ENCODE measurements at places on chromosomes 16 and 17.
A peak's percentile ranks its signal among the peaks of the same experiment; 100 is the strongest.

DNA sequence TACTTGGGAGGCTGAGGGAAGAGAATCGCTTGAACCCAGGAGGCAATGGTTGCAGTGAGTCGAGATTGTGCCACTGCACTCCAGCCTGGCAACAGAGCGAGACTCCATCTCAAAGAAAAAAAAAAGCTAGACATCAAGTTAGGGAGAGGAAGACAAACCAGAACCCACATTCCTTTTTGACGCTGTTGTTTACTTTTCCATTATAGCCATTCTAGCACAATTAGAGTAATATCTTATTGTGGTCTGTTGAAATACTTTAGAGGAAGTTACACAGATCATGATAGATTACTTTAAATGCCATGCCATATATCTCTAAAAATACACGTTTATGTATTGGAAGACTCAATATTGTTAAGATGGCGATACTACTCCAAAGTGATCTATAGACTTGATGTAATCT, 16.5 kb upstream of the ABCC1 start:
- DNase-seq: no peak

GRCh38 chr16:30896261-30896888, at the start of gene CTF1:
CTF1 (plus strand) TSS chr16:30896614; CDS start chr16:30896644, 30 bp downstream.
- peak; percentile 85 for DNase-seq

DNA sequence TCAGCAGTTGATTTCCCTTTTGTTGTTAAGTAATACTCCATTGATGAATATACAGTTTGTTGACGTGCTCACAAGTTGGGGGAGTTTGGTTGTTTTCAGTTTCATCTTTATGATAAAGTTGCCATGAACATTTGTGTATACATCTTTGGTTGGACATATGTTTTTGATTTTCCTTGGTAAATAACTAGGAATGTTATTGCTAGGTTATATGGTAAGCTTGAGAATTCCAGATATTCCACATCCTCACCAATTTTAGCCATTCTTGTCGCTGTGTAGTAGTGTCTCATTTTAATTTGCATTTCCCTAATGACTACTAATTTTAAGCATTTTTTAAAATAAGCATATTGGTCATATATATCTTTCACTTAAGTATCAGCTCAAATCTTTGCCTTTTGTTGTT, 55.0 kb upstream of the RASL10B start:
- DNase-seq: no peak

- no peak for DNase-seq
These were observed 18.3 kb downstream of the CDIPT start for GRCh38 chr16:29844575-29845331.

DNA sequence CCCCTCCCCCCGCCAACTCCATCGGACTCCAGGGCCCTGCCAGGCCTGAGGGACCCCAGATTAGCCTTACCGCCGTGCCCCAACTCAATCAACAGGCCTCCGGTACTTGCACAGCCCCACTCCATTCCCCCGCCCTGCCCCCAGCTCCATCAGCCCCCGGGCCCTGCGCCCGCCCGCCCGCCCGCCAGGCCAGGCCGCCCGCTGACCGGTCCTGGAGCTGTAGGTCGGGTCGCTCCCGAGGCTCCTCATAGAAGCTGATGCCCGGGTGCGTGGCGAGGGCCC, 308 bp downstream of the GTF3C1 start:
- no peak for DNase-seq

GRCh38 chr17:82449131-82449882, 1.2 kb downstream of the CYBC1 start:
- no peak for DNase-seq

DNA sequence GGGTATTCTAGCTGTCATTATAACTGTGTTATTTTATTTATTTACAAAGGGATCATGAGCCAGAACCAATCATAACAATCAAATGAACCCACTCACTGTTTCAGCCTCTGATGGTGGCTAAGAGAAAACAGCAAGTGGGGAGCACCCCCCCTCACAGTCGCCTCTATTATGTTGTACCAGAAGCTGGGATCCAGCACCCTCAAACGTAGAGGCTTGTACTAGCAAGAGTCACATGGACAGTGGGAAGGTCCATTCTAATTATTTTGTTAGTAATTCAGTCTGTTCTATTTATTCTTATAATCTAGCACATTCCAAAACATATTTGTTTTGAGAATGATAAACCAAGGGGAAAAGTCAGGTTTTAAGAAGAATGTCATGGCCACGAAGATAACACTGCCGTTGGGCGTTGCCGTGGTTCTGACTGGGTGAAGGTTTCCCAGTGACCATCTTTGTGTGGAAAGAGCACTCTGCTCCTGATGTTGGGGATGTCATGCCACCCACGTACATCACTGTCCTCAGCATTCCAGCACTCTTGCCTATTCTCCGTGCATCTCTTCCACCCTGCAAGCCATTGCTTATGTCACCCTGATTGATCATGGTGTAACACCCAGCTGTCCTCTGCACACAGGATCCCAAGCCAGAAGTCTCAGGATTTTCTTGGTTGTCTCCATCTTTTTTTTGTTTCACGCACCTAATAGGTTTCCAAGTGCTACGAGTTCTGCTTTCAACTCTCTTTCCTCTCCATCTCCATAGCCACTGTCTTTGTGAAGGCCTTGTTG, 205.8 kb downstream of the PRKCA start:
- DNase-seq: no peak
